Psoas muscle (tissue), 8 donors: ENCODE measurements at places on chromosomes 11 and 22.

DNA sequence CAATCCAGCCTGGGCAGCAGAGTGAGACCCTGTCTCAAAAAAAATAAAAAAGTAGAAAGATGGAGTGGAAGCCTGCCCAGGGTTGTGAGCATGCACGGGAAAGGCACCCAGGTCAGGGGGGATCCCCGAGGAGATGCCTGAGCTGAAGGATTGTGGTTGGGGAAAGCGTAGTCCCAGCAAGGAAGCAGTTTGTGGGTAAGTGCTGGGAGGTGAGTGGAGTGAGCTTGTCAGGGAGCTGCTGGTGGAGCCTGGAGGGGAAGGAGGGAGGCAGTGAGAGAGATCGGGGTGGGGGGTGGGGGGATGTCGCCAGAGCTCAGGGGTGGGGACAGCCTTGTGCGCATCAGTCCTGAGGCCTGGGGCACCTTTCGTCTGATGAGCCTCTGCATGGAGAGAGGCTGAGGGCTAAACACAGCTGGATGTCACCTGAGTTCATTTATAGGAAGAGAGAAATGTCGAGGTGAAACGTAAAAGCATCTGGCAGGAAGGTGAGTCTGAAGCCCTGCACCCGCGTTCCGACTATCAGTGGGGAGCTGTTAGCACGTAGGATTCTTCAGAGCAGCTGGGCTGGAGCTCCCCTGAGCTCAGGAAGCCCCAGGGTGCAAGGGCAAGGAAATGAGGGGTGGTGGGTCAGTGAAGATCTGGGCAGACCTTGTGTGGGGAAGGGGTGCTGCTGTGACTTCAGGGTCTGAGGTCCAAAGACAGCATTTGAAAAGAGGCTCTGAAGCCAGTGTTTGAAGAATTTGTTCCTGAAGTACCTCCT, 10.2 kb downstream of the TMEM121B start:
- DNase-seq = no peak

DNA sequence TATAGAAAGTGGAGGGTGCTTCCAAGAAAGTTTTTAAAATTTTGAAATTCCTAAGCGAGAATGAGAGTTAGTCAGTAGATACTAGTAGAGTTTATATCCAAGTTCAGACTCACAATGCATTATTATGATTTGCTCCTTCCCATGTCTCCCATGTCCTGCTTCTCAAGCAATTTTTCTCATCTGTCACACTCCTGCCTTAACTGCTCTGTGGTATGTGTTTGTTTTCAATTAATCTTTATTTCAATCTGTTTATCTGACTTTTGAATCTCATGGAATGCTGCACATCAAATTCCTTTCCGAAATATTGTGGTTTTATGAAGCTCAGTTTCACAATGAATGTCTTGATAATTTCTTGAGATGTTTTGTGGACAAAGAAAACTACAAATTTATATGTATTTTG, 18.1 kb downstream of the THY1 start:
- DNase-seq = no peak

GRCh38 chr11:88051396-88051795, 123.8 kb downstream of the RAB38 start:
- DNase-seq = no peak

DNA sequence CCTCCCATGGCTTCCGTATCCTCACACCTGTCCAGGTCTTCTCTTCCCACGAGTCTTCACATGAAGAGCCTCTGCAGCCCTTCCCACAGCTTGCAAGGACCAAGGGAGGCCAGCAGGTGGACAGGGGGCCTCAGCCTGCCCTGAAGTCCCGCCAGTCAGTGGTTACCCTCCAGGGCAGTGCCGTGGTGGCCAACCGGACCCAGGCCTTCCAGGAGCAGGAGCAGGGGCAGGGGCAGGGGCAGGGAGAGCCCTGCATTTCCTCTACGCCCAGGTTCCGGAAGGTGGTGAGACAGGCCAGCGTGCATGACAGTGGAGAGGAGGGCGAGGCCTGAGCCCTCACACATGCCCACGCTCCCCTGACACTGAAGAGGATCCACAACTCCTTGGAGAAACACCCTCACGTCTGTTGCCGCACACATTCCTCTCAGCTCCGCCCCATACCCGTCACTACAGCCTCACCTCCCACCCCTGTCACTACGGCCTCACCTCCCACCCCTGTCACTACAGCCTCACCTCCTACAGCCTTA, 8.3 kb downstream of the SSH3 start:
- DNase-seq = no peak

GRCh38 chr11:57751676-57752253, at the start of gene BTBD18:
Gene BTBD18 (minus strand): TSS chr11:57751819. CDS start chr11:57751188, 631 bp downstream.
- DNase-seq = no peak

GRCh38 chr22:46774253-46774979, 12.0 kb downstream of the TBC1D22A start:
- no peak for DNase-seq
